ENCODE measurements at places on chromosomes 16 and 17.

DNA sequence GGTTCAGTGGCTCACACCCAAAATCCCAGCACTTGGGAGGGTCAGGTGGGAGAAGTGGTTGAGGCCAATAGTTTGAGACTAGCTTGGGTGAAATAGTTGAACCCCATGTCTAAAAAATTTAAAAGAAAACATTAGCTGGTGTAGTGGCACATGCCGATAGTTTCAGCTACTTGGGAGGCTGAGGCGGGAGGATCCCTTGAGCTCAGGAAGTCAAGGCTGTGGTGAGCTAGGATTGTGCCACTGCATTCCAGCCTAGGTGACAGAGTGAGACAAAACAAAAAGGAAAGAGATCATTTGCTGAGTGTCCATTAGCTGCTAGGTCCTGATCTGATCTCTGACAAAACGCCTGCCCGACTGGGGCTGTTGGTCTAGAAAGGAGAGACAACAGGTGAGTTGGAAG, 14.1 kb upstream of the DBNDD1 start:
- DNase-seq = no peak

GRCh38 chr16:50367777-50368409, 895 bp downstream of the BRD7 start:
- DNase-seq = no peak

- DNase-seq = no peak
Measured at GRCh38 chr17:14871921-14872320, 393.2 kb downstream of the PMP22 start.

- no peak for DNase-seq
Measured at GRCh38 chr17:77070888-77071279, 69.9 kb upstream of the SEC14L1 start.

DNA sequence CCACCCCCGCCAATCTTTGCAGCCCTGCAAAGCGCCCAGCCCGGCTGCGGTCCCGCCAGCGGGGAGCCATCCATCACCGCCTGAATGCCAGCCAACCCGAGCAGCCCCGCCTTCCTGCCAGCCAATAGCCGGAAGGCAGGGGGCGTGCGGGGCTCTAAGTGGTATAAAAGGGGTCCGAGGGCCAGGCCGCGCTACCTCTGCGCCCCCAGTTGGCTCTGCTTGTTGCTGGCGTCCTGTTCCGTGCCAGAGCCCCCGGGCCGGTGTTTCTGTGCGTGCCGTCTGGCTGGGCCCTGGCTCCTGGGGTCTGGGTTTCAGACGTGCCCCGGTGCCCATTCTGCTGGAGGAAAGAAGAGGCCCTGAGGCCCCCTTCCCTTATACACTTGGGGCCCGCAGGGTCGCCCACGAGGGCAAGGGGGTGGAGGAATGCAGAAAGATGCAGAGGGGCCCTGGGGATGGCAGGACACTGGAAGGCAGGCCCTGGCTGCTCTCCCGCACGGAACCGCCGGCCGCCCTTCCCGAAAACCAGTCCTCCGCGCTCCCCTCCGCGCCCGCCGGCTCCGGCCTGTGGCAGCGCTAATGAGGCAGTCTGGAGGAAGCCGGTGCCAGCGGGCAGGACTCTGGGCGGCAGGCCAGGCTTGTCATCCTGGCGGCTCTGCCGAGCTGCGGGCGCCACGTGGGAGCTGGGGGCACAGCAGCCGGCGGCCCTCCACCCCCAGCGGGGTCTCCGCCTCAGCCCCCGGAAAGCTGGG, 14.0 kb downstream of the COPZ2 start:
- DNase-seq = peak; percentile 19

GRCh38 chr16:21643785-21644184, 8.6 kb downstream of the IGSF6 start:
- no peak for DNase-seq
